Cardiac fibroblast (primary cell): ENCODE measurements at places on chromosomes 7 and 10.
A peak's percentile ranks its signal among the peaks of the same experiment; 100 is the strongest.

DNA sequence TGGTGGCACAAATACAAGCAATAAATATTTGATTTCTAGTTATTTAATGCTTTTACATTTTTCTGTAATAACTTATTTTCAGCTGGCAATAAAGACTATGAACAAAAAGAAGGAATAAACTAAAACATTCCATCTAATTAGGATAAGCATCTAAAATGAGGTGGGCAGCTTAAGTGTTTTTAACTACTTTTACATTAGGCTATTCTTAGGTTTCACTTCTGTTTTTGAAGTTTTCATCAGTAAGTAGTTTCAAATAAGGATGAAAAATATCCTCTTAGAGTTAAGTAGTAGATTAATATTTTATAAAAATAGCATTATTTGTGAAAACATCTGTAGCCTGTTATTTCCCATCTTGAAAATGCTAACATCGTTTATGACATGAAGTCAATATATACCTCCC lies 15.9 kb downstream of the NT5C2 start:
- no peak for DNase-seq

DNA sequence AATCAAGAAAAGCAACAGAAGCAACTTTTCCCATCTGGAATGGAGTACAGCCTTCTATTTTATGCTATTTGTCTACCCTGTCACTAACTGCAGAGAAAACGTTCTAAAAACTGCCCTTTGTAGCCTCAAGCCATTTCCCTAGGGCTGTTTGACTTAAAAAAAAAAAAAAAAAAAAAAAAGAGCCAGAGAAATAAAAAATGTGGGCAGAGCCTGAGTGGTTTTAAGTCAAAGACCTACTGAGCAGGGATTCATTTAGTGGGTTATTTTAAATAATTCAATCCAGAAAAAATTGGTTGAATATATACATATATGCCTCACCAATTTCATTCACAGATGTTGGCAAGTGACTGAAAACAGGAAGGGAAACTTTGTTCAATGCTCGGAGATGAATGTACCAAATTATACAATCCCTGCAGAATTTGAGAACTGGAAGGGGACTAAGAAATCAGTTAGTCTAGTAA lies 75.2 kb downstream of the PPP1R3C start:
- DNase-seq = no peak

GRCh38 chr10:127863231-127863825 lies 29.4 kb downstream of the CLRN3 start:
- no peak for DNase-seq

GRCh38 chr7:140752533-140752932 lies 56.0 kb downstream of the NDUFB2 start:
- no peak for DNase-seq

- no peak for DNase-seq
These were observed 715.7 kb downstream of the GRID1 start for GRCh38 chr10:85650791-85651496.

- no peak for DNase-seq
These were observed 4.3 kb upstream of the EIF3A start for GRCh38 chr10:119084896-119085295.

DNA sequence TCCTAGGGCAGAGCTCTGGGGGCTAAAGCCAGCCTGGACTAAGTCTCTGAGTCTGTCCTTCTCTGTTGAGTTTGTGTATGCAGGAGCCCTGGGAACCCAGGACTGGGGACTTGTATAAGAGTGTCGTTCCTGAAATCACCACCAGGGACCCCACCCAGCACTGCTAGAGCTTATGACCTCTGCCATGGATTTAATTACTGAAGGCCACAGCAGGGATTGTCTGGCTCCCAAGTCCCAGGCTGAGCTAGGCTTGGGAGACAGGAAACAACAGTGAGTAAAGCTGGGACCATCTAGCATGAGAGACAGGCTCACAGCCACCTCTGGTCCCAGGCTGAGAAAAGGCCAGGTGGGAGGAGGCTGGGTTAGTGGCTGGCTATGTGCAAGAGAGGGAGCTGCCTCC lies 1.4 kb upstream of the TSPAN15 start:
- peak; percentile 58 for DNase-seq

DNA sequence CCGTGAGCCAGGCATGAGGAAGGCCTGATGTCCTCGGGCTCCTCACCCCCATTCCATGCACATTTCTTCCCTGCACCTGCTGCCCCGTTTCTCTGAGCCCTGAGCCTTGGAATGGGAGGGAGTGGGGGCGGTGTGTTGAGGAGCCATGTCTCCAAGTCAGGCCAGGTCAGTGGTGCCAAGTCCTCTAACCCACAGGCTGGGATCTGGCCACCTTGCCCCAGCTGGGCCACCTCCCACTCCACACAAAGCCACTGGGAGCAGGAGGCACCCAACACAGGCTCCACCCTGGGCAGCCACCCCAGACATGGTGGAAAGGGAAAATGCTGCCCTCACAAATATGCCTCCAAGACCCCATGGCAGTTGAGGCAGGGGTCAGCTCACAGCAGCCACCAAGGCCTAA lies 27.7 kb downstream of the ZCCHC24 start:
- no peak for DNase-seq

GRCh38 chr7:99784007-99784406 lies at the start of gene CYP3A4:
TSS of gene CYP3A4 (minus strand) at chr7:99784184. CDS start at chr7:99784081, 103 bp downstream.
- no peak for DNase-seq

- DNase-seq = no peak
These were observed 424.2 kb upstream of the ZWINT start for GRCh38 chr10:56785292-56785691.

GRCh38 chr10:19719284-19719683 lies 96.9 kb upstream of the PLXDC2 start:
- DNase-seq = peak; percentile 76

- DNase-seq = no peak
These were observed 31.7 kb upstream of the ELMO1 start for GRCh38 chr7:37480041-37481031.

- DNase-seq = no peak
These were observed 65.8 kb downstream of the INHBA start for GRCh38 chr7:41637049-41637448.

GRCh38 chr7:38702002-38702535 lies 70.9 kb upstream of the AMPH start:
- no peak for DNase-seq

GRCh38 chr7:40711706-40712105 lies 576.9 kb downstream of the SUGCT start:
- DNase-seq = no peak

DNA sequence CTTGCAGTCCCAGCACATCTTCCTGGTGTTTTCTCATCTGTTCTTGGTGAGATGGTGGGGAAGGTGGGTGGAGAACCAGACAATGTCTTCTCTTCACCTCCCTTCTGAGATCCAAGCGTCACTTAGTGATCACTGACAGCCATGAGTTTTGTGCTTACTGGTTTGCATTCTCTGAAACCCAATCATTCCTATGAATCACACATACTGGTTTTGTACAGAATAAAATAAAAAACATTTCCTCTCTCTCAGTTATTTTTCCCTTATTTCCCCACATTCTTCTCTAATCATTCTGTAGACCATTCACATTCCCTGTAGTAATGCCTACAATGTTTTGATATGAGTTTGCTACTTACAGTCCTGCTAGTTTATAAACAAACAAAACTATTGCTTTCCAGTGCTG lies 143.8 kb upstream of the SLC13A1 start:
- no peak for DNase-seq

GRCh38 chr7:109386959-109387358 lies 817.3 kb downstream of the DNAJB9 start:
- no peak for DNase-seq

DNA sequence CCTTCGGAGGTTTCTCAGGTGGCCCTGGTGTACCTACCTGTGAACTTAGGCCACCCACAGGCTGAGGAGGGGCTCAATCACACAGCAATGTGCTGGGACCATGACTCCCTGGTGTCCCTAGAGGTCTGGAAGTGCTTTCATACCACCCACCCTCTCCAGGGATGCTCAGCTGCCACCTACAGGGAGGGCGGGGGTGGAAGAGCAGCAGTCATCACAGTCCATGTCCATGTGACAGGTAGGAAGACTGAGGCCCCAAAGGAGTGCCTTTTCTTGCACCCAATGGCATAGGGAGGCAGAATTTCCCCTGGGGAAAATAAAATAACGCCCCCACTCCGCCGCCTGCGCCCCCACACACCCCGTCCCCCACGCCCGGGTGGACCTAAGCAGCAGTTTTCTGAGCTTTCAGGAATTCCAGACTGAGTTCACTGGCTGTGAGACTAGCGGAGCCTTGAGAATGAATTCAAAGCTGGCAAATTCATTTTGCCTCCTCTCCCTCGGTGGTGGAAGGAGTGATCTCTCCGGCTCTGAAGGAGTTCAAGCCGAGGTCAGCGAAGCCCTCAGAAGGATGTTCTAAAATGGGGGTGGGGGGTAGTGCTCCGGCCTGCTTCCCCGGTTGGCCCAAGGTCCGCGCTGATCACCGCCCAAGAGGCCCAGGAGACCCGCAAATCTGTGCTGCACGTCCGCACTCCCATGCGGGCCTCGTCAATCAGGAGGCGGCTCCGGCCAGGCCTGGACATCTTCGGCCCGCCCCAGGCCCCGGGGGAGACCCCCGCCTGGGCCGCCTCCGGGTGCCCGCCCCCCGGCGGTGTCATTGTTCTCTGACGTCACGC lies 2.1 kb upstream of the ZMIZ1 start:
- peak; percentile 34 for DNase-seq

DNA sequence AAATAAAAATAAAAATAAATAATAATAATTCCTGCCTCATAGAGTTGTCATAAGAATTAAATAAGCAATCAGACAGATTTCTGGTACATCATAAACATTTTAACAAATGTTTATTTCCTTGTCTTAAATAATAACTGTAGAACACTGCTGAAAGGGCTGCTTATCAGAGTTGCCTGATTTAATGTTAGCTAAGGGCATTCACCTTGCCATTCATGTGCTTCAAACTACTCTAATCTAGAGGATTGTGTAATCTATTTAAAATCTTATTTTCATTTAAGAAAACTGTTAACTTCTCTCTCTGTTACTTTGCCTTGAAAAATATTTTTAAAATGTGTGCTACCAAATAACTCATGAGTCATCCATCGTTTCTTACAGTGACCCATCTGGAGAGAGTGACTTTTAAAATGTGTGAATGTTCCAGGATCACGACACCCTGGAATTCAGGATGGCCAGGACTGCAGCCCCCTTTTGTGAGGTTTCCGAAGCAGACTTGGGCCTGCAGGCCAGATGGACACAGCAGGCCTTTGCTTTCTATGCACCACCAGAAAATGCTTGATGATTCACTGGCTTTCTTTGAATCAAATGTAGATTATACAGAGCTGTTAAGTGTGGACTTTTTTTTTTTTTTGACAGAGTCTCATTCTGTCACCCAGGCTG lies 109.1 kb upstream of the TNS3 start:
- DNase-seq = peak; percentile 46

- DNase-seq = peak; percentile 93
These were observed 183.1 kb downstream of the EXOC4 start for GRCh38 chr7:133436014-133436428.

DNA sequence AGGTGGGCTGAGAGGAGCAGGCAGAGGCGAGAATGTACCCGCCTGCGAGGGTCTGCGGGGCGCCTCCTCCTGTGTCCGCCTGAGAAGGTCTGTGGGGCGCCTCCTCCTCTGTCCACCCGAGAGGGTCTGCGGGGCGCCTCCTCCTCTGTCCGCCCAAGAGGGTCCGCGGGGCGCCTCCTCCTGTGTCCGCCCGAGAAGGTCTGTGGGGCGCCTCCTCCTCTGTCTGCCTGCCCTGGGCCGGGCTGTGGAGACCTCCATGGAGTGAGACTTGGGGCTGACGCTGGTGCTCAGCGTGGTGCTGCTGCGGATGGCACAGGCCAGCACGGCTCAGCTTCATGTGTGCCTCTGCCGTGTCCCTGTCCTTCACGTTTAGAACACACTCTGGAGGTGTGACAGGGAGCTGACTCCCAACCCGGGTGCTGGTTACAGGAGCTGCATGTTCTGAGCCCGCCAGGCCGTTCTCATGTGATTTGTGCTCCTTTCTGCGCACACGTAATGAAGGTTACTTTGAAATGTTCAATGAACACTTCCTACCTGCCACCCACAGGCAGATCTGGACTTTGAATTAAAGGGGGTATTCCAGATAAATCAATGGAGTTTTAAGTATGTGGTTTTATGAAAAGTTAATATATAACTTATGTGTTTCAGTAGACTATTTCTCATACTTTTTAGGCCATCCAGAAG lies 20.5 kb upstream of the GET4 start:
- no peak for DNase-seq

GRCh38 chr7:132592936-132593335 lies 16.7 kb upstream of the PLXNA4 start:
- no peak for DNase-seq
